ENCODE measurements at places on chromosomes 4 and X.

- no peak for DNase-seq
Measured at GRCh38 chrX:74465424-74465823, 44.1 kb downstream of the SLC16A2 start.

GRCh38 chr4:166493924-166494345 is 620.9 kb downstream of the TLL1 start:
- DNase-seq, result peak; percentile 15

DNA sequence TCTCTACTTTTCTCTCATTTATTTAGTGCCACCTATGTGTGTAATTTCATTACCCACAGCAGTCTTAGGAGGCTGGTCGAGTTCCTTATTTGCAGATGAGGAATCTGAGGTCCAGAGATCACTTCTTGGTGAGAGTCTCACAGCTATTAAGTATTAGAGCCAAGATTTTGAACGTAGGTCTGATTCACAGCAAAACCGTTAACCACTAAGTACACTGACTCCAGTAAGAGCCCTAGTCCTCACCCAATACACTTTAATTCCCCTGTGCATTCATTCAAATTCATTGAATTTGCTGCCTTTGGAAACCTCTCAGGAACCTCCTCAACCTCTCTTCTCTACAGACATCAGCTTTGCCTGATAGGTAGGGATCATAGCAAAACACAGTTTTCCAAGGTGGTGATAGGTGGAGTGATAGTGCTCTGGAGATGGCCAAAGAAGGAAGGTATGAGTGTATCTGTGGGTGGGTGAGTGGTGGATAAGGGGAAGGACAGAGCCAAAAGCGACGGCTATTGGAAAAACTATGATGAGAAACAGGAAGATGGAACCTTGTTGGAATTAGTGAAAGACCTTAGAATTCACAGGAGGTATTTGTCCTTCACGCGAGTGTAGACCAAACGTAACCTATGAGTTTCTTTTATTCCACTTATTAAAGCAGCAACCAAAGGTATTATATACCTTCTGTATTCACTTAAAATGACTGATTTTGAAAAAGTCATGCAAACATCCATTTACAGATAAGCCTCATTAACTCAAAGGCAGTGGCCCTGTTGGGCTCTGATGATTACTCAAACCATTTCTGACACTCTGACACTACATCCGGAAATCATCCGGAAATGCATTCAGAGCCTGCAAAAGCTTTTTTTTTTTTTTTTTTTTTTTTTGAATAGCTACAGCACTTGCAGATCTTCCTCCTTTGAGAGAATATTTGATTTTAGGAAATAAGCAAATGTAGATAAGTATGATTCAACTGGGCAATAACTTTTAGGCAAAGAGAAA is 6.3 kb downstream of the FMR1 start:
- DNase-seq, result no peak

DNA sequence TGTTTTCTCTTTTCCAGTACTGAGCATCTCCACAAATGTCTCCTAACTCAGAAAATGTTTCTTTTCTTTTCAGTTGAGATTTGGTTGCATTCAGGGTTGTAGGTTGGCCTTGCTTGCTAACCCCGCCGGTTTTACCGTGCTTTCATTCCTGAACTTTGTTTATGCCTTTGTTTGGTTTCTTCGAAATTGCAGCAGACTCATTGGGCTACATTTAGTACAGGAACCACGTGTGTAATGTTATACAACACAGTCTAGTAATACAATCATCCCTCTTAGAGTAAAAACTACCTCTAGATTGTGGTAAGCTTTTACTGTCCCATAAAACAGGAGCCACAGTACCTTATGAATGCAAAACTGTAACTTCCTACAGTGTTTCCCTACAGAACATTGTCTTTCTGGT is 57.9 kb downstream of the CCKAR start:
- no peak for DNase-seq

GRCh38 chrX:77441033-77441432 is 6.2 kb upstream of the FGF16 start:
- no peak for DNase-seq

DNA sequence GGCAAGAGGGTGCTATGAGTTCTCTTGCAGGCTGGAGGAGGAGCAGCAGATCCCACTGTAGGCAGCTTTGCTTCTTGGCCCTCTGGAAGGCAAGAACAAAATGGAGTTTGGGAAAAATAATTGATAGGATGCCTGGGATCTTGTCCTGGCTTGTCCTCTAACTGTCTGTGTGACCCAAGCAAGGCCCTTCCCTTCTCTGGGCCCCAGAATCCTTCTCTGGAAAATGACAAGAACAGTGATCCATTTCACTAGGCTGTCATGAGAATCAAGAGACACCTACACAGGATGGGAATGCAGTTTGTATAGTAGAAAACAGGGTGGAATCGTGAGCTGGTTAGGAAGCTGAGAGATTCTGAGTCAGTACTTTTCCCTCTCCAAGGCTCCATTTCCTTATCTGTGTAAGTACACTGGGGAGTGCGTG is 133.3 kb downstream of the PJA1 start:
- no peak for DNase-seq

GRCh38 chr4:119626420-119626819 is 2.2 kb downstream of the PDE5A start:
- no peak for DNase-seq

- DNase-seq, result no peak
Measured at GRCh38 chr4:99468889-99469288, 33.7 kb upstream of the ADH7 start.

DNA sequence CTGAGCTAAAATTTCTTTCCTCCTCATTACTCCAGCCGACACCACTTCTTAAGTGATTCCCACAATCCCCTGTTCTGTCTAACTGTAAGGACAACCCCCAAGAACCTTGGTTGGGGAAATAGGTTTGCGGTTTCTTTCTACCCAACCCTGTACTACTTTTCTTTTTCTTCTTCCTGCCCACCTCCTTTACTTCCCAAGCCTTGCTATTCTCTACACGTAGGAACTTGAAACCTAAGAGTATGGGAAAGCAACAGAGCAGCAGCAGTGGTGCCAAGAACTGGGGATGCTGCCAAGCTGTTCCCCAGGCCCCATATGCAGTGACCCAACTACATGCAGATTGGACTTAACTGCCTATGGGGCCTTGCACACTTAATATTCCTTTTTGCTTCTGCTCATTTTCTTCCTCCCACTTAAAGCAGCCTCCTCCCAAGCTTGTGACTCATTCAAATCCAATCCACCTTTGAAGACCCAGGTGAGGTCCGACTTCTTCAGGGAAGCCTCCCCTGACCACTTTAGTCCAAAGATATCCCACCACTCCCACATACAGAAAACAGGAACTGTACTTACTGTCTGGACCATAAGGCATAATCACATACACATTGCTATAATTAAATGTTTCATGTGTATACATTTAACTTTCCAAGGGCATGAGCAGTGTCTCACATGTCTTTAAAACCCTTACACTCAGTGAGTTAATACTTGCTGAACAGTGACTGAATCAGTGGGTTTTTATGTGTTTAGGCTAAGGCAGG is 1.7 kb downstream of the FAM120C start:
- DNase-seq, result no peak

GRCh38 chr4:21699446-21699845 is 249.1 kb downstream of the KCNIP4 start:
- DNase-seq, result no peak

DNA sequence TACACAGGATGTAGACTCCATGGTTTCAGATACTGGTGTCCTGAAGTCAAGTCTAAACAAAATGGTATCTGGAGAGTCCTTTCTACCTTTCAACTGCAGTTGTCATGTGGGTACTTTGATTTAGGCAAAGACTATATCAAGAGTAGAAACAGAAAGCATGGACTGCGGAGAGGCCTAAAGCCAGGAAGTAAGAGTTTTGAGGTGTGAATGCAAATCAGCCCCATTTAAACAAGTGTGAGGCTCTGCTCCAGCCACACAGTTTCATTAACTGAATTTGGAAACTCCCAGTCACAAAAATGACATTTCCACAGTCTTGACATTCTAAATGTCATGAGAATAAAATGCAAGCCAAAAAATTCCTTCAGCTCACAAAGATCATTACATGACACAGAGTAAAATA is 87.2 kb upstream of the MCF2 start:
- DNase-seq, result no peak

DNA sequence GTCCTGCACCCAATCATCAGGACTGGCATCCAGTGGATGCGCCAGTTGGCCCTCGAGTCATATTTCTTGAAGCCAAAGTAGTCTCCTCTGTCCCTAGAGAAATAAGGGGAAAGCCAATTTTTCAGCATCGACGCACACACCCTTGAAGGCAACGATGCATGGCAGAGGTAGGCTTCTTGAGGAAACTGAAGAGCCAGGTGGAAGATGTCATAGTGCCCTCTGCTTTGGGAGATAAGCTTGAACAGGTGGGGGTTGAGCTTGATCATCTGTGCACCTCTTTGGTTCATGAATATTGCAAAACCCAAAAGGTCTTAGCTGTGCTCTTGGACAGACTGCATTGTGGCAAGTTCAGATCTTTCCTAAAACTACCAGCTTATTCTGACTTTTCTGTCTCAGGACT is 34.6 kb upstream of the WDR1 start:
- no peak for DNase-seq

DNA sequence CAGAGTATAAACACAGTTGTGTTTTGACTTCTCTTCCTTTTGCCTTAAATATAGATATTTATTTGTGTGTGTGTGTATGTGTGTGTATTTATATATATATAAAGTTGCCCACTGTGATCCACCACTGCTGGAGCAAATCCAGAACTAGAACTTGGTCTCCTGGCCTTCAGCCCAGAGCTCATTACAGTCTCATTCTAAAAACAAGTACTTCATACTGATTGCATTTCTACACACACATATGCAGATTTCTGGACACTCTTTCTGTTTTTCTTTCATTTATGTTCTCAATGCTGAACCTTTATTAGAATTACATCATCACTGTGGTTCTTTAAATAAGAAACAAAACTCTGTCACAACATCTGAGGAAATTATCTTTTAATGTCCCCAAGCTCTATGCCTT is 381 bp downstream of the TXK start:
- no peak for DNase-seq

DNA sequence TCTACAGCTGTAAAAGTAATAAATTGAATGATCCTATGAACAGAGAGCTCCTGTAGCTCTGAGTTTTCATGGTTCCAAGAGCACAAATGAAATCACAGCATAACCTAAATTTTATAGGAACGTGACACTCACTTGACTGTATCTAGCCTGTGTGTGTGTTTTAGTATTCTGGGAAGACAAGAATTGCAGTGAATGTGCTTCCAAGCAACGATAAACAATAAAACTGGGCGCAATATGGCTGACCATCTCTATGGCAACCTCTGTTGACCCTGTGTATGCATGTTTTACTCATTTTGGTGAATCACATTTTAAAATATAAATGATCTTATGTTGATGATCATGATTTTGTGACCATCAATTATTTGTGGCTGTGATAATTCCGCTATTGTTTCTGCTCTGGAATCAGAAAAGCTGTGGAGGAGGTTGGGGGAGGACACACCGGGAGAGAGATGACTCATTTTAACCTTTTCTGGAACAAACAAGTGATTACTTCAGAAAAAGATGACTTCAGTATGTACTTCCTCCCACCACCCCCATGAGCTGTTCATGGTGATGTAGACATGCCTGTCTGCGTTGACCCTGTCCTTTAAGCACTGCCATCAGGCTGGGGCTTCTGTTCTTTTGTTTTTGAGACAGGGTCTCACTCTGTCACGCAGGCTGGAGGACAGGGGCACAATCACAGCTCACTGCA is 31.8 kb downstream of the USP11 start:
- peak; percentile 14 for DNase-seq

DNA sequence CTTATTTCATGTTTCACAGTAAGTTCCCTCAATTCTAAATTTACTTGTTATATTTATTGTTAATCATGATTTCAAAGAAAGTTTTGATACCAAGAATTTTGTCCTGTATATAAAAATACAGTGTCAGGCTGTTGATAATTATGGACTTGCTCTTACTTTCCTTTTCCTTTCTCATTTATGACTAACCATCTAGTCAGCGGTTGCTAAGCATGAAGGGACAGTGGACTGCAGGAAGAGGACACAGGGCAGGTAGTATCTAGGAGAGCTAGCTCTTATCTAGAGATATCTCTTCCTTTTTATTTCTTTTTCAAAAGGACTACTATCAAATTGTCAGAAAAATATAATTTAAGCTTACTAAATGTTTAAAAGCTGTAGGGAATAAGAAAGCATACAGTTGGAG is 1.6 kb downstream of the OPRPN start:
- DNase-seq, result no peak

- DNase-seq, result no peak
Measured at GRCh38 chr4:54882616-54883015, 224.9 kb downstream of the KIT start.

- DNase-seq, result no peak
Measured at GRCh38 chrX:72576141-72576894, 3.7 kb upstream of the HDAC8 start.

DNA sequence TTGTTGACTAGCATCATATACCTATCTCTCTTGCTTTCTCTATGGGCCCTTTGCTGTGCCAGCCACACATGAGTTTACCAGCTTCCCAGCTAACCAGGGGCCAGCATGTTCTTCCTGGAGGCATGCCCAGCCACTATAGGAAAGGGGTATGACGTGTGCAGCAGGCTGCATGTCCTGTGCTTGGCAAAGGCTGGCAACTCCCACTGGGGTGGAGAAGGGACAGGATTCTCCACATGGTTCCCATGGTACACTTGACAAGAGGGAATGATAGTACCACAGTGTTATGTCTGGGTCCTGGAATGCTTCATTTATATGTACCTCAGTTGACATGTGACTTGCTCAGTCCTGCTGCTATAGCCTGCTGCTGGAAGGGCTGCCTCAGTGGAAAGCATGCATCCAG is 78.8 kb downstream of the TMEM164 start:
- DNase-seq, result no peak

DNA sequence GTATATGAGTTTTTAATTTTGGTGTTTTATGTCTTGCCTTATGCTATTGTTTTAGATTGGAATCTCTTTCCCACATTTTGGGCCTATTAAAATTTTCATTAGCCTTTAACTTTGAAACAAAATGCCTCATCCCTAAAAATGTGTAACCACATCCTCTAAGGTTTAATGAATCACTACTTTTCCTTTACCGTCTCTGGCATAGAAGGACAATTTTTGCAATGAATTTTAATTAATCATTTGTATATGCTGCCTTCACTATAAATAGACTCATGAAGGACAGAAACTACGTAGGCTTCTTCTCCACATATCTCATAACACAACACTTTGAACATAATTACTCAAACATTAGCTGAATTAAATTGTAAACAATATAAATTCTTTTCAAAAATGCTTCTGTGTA is 421.5 kb downstream of the NLGN4X start:
- no peak for DNase-seq

DNA sequence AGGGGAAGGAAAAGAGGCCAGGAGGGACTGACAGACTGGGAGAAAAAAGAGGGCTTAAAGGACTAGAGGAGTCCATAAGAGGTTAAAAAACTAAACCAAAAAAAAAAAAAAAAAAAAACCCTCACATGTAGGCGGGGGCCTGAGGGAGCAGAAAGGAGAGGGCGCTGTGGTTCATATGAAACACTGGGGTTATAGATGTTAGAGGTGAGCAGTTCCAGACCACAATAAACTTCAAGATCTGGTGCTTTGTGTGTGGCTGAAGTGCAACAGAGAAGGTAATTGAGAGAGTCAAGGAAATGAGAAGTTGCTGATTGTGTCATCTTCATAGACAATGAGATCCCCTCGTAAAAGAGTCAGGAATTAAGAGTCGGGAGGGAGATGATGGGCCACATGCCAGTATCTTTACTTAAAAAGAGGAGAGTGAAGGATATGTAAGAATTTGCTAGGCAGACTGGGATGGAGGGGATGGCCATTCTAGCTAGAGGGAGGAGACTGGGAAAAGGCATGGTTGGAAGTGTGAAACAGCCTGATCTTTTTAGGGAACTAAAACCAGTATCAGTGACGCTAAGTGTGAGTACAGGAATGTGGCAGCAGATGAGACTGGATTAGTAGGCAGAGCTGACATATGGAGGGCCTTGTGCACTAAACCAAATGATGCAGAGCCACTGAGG is 18.4 kb upstream of the OGT start:
- DNase-seq, result no peak

Data from HTR-8/SVneo (cell line).